ENCODE measurements at places on chromosomes 1 and 21. TPM values are rescaled to one million over a fixed set of nuclear protein-coding genes. Genes with fewer than 3 reads are reported as not detected.

Gene ARHGEF10L
- 75.6 TPM for total RNA-seq

Gene TSSK3
- not detected for total RNA-seq

Gene SMG5
- total RNA-seq = 57.7 TPM

DNA sequence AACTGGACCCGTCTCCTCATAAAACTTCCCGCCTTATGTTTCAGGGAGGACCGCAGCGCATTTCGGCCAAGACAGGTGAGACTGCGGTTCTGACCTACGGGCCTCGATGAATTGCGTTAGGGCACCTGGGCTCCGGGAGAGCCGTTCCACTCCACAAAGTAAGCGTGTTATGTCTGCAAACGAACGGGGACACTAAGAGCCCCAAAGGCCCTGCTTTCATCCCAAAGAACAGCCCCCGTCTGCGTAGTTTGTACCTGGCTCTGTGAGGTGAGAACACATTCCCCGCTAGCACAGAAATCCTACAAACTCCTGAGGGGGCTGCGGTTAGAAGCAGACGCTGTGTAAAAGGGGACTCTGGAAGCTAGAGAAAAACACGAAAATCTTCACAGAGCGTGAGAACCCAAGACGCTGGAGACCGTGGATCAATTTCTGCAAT, 41.6 kb upstream of the PPIAL4F start:
- H3K27me3 ChIP-seq = no peaks in the 10 kb centered on the region
- no peaks in the 10 kb centered on the region for H3K36me3 ChIP-seq
- no peak for DNase-seq
- peak overlapping the region; percentile 51 for H3K4me3 ChIP-seq

GRCh38 chr1:25550683-25551310, 7.4 kb downstream of the LDLRAP1 start:
- H3K36me3 ChIP-seq = no peaks in the 10 kb centered on the region
- peaks cover 64% of the 10 kb centered on the region for H3K4me1 ChIP-seq
- H3K27ac ChIP-seq = no peak overlapping the region
- H3K4me3 ChIP-seq = no peak overlapping the region
- DNase-seq = no peak
- H3K27me3 ChIP-seq = no peaks in the 10 kb centered on the region

DNA sequence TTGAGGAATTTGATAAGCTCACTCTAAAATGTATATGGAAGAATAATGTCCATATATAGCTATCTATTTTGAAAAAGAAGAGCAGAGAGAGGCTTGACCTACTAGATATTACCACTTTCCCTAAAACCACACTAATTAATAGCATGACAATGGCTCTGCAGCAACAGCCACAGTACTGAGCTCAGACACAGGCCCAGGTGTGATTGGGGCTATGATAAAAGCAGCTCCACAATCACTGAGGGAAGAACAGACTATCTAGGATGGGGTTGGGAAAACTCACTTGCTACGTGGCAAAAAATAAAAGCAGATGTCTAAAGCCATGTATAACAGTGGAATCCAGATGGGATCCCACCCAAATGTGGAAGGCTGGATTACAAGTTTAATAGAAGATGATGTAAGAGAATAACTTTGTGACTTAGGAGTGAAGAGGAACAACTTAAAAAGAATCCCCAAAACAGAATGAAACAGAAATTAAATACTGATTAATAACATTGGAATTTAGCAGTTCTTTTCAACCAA, 80.8 kb upstream of the RAB4A start:
- H3K4me1 ChIP-seq = no peaks in the 10 kb centered on the region
- H3K27me3 ChIP-seq = no peaks in the 10 kb centered on the region
- H3K27ac ChIP-seq = no peak overlapping the region
- DNase-seq = no peak
- H3K4me3 ChIP-seq = no peak overlapping the region

- no peaks in the 10 kb centered on the region for H3K36me3 ChIP-seq
- H3K4me3 ChIP-seq = no peak overlapping the region
- H3K27ac ChIP-seq = no peak overlapping the region
- DNase-seq = no peak
- no peaks in the 10 kb centered on the region for H3K27me3 ChIP-seq
- no peaks in the 10 kb centered on the region for H3K4me1 ChIP-seq
Measured at GRCh38 chr21:36729310-36729970, 30.5 kb downstream of the SIM2 start.

- no peak overlapping the region for H3K27ac ChIP-seq
- H3K27me3 ChIP-seq = no peaks in the 10 kb centered on the region
- no peak for DNase-seq
- no peak overlapping the region for H3K4me3 ChIP-seq
- H3K36me3 ChIP-seq = no peaks in the 10 kb centered on the region
Measured at GRCh38 chr1:59815892-59816291, 1.1 kb downstream of the HOOK1 start.

DNA sequence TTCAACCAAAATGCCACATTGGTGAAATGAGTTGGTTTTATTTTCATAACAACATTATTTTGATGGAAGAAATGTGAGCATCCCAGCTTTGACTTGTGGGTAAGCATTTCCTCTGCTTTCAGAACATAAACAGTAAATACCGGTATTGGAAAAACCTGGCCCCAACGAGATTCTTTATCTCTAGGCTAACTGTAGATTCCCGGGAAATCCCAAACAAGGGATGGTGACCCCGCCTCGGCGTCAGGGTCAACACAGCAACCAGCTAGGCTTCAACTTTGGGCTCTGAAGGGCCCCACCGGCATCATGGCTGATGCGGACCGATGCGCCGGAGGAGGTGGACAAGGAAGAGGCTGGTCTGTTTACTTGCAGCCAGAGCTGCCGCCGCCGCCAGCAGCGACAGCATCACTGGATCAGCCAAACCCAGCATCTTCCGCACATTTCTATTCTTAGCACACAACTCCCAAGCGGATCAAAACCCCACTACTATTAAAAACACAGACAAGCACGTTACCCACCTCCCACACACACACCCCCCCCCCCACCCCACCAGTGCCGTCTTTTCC, 1.1 kb downstream of the AKT3 start:
- DNase-seq = no peak
- no peaks in the 10 kb centered on the region for H3K27me3 ChIP-seq
- peaks cover 34% of the 10 kb centered on the region for H3K4me1 ChIP-seq
- H3K27ac ChIP-seq = peak overlapping the region; percentile 99
- H3K36me3 ChIP-seq = no peaks in the 10 kb centered on the region
- peak overlapping the region; percentile 92 for H3K4me3 ChIP-seq

- DNase-seq = no peak
- no peak overlapping the region for H3K27ac ChIP-seq
- peaks cover 8% of the 10 kb centered on the region for H3K4me1 ChIP-seq
- H3K27me3 ChIP-seq = no peaks in the 10 kb centered on the region
- H3K4me3 ChIP-seq = no peak overlapping the region
Measured at GRCh38 chr1:212797681-212798080, 6.0 kb downstream of the TATDN3 start.

DNA sequence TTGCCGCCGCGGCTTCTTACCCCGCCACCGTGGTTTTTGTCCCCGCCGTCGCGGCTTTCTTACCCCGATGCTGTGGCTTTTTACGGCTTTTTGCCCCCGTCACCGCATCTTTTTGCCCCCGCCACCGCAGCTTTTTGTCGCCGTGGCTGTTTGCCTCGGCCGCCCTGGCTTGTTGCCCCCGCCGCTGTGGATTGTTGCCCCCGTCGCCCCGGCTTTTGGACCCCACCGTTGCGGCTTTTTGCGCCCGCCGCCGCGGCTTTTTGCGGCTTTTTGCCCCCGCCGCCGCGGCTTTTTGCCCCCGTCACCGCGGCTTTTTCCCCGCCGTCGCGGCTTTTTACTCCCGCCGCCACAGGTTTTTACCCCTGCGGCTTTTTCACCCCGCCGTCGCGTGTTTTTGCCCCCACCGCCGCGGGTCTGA, 3934.3 kb downstream of the SRGAP2C start:
- H3K27me3 ChIP-seq = no peaks in the 10 kb centered on the region
- H3K36me3 ChIP-seq = no peaks in the 10 kb centered on the region
- no peaks in the 10 kb centered on the region for H3K4me1 ChIP-seq
- H3K4me3 ChIP-seq = no peak overlapping the region
- DNase-seq = no peak
- H3K27ac ChIP-seq = no peak overlapping the region

GRCh38 chr21:34364921-34365320, 1.1 kb downstream of the KCNE2 start:
- H3K27me3 ChIP-seq = no peaks in the 10 kb centered on the region
- no peaks in the 10 kb centered on the region for H3K36me3 ChIP-seq
- H3K4me1 ChIP-seq = no peaks in the 10 kb centered on the region
- H3K27ac ChIP-seq = no peak overlapping the region

GRCh38 chr21:15006594-15007230, 58.1 kb downstream of the NRIP1 start:
- no peak for DNase-seq
- no peak overlapping the region for H3K27ac ChIP-seq
- H3K27me3 ChIP-seq = no peaks in the 10 kb centered on the region
- H3K4me1 ChIP-seq = peaks cover 89% of the 10 kb centered on the region

GRCh38 chr1:116270316-116271057, 102.6 kb upstream of the ATP1A1 start:
- H3K27me3 ChIP-seq = no peaks in the 10 kb centered on the region
- no peak overlapping the region for H3K4me3 ChIP-seq
- no peaks in the 10 kb centered on the region for H3K36me3 ChIP-seq
- no peak overlapping the region for H3K27ac ChIP-seq
- H3K4me1 ChIP-seq = peaks cover 7% of the 10 kb centered on the region
- no peak for DNase-seq

GRCh38 chr1:3811595-3811911, 15.3 kb upstream of the LRRC47 start:
- no peak overlapping the region for H3K27ac ChIP-seq
- peaks cover 21% of the 10 kb centered on the region for H3K36me3 ChIP-seq
- H3K4me1 ChIP-seq = no peaks in the 10 kb centered on the region
- DNase-seq = no peak

DNA sequence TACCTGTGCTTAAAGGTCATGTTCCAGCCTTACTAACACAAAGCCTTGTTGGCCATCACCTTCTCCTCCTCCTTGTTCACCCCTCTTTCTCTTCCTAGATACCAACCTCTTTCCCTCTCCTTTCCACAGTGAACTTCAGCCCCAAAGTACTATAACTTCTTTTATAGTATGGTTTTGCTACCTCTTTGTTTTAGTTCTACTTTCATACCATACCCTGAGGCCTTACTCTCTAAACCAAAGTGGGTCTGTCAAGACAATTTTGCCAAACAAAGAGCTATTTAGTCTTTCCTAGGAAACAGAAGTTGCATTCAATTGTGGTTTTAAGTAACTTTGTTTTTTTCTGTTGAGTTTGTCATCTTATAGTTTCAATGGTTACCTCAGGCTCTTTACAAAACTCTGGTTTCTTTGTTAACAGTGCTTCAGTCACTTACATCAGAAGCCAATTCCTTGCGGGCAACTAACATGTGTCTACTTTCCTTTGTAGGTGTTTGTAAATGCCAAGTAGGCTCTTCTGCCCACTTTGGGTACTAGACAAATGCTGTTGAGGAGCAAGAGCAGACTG, 623.9 kb upstream of the PKN2 start:
- DNase-seq = no peak
- H3K27me3 ChIP-seq = no peaks in the 10 kb centered on the region
- H3K27ac ChIP-seq = no peak overlapping the region
- H3K4me3 ChIP-seq = no peak overlapping the region
- no peaks in the 10 kb centered on the region for H3K36me3 ChIP-seq

- no peaks in the 10 kb centered on the region for H3K4me1 ChIP-seq
- H3K36me3 ChIP-seq = no peaks in the 10 kb centered on the region
- DNase-seq = peak; percentile 43
- no peak overlapping the region for H3K27ac ChIP-seq
- no peaks in the 10 kb centered on the region for H3K27me3 ChIP-seq
Measured at GRCh38 chr1:30607723-30608122, 115.7 kb downstream of the MATN1 start.
